ENCODE measurements at places on chromosomes 12 and 14.

DNA sequence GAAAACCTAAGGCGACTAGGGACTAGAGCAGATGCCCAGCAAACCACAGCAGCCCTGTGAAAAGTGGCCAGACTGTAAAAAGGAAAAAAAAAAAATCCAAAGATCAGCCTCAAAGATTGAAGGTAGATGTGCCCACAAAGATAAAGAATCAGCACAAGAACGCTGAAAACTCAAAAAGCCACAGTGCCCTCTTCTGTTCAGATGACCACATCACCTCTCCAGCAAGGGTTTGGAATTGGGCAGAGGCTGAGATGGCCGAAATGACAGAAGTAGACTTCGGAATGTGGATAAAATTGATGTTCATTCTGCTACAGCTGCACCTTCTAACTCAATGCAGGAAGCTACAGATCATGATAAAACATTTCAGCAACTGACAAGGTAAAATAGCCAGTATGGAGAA lies 154.4 kb downstream of the GPHN start:
- DNase-seq = no peak

- DNase-seq = peak; percentile 94
Observed at GRCh38 chr12:47812797-47813510, 6.7 kb downstream of the HDAC7 start.

- no peak for DNase-seq
Observed at GRCh38 chr14:76657846-76658245, 103.4 kb upstream of the VASH1 start.

- no peak for DNase-seq
Observed at GRCh38 chr12:52141306-52141705, 50.5 kb downstream of the KRT80 start.

DNA sequence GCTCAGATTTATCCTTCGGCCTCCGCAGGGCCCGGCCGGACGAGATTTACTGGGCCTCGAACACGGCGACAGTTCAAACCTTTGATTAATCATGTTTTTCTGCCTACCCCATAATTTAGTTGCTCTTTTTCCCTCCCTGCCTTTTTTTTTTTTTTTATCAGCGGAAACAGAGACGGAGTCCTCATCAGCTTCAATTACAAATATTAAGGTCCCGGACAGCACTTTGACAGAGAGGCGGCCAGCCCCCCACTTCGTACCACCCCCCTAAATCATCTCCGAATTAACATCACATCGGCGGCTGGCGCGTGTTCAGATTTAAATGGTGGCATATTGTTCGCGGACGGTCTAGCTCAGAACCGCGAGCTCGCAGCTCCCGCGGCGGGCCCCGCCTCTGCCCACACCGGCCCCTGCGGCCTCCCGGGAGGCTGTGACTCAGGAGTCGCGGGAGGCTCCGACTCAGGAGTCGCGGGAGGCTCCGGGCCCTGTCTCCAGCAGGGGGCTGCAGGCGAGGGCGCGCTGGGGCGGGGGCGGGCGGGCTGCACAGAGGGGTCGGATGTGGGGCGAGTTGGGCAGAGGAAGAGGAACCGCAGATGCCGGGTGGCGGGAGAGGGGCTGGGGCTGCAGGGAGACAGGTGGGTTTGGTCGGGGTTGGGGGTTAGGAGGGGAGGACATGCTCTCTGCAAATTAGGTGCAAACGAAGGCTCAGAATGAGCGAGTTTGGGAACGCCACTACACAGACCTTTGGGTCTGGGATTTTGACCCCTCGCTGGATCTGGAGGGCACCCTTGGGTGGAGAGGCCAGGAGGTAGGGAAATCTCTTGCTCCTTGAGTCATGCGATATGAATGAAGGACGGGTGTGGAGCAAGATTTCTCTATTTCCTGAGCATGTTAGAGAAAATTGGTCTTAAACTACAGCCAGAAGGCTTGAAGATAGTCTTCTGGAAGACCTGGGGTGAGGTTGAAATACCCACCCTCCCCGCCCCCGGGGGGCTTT lies 19.6 kb upstream of the ATP5MC2 start:
- DNase-seq = peak; percentile 67

- DNase-seq = no peak
Observed at GRCh38 chr14:85057221-85057620, 472.7 kb upstream of the FLRT2 start.
